ENCODE measurements at places on chromosomes 6 and 20. TPM values are rescaled to one million over a fixed set of nuclear protein-coding genes. Genes with fewer than 3 reads are reported as not detected.
A peak's percentile ranks its signal among the peaks of the same experiment; 100 is the strongest.

Gene SOX18
- not detected for total RNA-seq

Gene LAMA4
- total RNA-seq, result not detected

Gene PRPH2
- total RNA-seq, result not detected

Gene SERPINB1
- 44.4 TPM for total RNA-seq

Gene VGLL2
- not detected for total RNA-seq

Gene ZC2HC1B
- 0.34 TPM for total RNA-seq

Gene OR2J3
- not detected for total RNA-seq

Gene C6orf58
- total RNA-seq, result not detected

Gene SPATA25
- total RNA-seq, result 0.94 TPM

DNA sequence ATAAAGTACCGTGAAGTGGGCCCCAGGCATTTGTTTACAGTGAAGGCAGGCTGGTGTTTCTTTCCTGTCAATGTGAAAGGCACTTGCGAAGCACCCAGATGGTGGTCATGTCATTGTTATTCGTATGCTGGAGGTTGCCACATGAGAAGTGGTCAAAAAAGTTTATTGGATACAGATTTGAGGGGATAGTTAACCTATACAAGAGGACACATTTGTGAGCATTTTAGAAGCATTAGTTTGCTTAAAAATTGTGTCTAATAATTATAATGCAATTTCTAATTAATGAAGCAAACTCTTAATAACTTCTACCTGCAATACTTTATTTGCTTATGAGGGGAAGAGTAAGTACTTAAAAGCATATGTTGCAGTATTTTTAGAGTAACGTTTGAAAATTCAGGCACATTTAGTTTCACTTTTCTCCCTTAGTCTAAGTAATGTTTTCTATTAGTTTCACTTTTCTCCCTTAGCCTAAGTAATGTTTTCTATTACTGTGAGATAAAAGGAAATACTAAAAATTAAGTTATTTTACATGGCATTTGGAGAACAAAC is 120.7 kb upstream of the CLDN20 start:
- H3K27ac ChIP-seq, result peak overlapping the region; percentile 86
- no peaks in the 10 kb centered on the region for H3K36me3 ChIP-seq
- peaks cover 17% of the 10 kb centered on the region for H3K4me1 ChIP-seq
- peak overlapping the region; percentile 69 for H3K4me3 ChIP-seq
- DNase-seq, result no peak

DNA sequence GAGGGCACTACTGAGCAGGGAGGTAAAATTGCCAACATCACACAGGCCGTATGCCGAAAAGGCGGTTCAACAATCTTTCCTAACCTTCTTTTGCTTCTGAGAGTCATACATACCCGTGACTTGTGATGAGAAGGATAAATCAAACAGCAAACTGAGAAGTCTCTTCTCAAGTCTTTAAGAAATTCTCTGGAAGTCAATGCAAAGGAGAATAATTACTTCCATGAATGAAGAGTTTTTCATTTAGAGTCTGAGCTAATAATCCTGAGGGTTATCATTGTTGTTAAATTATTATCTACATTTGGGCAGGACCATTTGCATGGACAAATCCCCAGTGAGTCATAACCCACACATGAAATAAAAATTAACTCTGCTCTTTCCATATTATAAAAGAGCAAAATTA is 22.4 kb upstream of the ILRUN start:
- no peak overlapping the region for H3K4me3 ChIP-seq
- no peaks in the 10 kb centered on the region for H3K36me3 ChIP-seq
- no peak for DNase-seq

GRCh38 chr6:36666826-36667591 is 11.5 kb upstream of the CDKN1A start:
- peaks cover 4% of the 10 kb centered on the region for H3K36me3 ChIP-seq
- peaks cover 5% of the 10 kb centered on the region for H3K4me1 ChIP-seq
- no peak for DNase-seq
- no peak overlapping the region for H3K4me3 ChIP-seq
- peaks cover 12% of the 10 kb centered on the region for H3K27me3 ChIP-seq
- no peak overlapping the region for H3K27ac ChIP-seq

- peak overlapping the region; percentile 82 for H3K27ac ChIP-seq
- no peaks in the 10 kb centered on the region for H3K36me3 ChIP-seq
- H3K4me1 ChIP-seq, result peaks cover 21% of the 10 kb centered on the region
- H3K27me3 ChIP-seq, result no peaks in the 10 kb centered on the region
- DNase-seq, result no peak
Measured at GRCh38 chr6:37187321-37188022, 17.5 kb downstream of the PIM1 start.

DNA sequence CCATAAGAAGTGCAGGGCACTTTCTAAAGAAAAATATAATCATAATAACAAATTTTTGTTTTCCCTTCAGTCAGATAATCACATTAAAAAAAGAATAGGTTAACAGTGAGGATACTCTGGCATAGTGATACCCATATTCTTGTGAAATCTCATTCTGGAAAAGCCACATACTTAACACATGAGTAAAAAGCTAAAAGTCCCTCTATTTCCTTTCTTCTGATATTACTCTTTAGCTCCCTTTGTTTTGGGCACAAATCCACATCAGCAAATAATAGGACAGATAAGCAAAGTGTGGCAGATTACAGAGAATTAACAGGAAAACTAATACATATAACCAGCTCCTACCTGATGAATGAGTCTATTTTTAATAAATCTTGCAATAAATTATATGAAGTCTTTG is 15.8 kb downstream of the SHPRH start:
- no peak for DNase-seq
- no peak overlapping the region for H3K27ac ChIP-seq
- H3K27me3 ChIP-seq, result no peaks in the 10 kb centered on the region
- peaks cover 2% of the 10 kb centered on the region for H3K4me1 ChIP-seq
- H3K36me3 ChIP-seq, result peaks cover 14% of the 10 kb centered on the region
- no peak overlapping the region for H3K4me3 ChIP-seq

GRCh38 chr20:53903652-53903987 is 166.8 kb downstream of the BCAS1 start:
- H3K36me3 ChIP-seq, result no peaks in the 10 kb centered on the region
- H3K4me3 ChIP-seq, result no peak overlapping the region
- DNase-seq, result no peak
- peaks cover 22% of the 10 kb centered on the region for H3K4me1 ChIP-seq

DNA sequence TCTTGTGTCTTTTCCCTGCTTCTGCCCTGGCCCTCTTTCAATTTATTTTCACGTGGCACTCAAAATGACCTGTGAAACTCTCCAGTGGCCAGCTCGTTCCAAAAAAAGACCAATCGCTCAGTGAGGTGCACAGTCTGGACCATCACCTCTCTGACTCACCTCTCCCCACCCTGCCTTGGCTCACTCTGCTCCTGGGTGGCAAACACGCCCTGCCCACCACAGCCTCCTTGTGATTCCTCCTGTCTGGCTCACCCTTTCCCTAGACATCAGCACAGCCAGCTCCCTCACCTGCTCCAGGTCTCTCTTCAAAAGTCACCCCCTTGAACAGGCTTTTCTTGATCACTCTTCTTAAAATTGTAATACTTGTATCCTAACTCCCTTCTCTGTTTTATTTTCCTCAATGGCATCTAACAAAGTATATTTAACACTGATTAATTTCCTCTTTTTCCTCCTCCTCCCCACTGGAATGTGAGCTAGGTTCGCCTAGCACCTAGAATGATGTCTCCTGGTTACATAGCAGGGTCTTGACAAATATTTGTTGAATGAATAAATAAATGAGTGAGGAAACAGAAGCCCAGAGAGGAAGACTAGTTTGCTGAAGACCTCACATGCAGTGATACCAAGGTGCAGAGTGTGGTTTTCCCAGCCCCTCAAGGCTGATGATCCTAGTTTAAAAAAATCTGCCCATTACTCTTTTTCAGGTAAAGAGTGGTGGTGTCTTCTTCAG is 109.0 kb downstream of the GJA10 start:
- no peak overlapping the region for H3K4me3 ChIP-seq
- H3K27me3 ChIP-seq, result no peaks in the 10 kb centered on the region

DNA sequence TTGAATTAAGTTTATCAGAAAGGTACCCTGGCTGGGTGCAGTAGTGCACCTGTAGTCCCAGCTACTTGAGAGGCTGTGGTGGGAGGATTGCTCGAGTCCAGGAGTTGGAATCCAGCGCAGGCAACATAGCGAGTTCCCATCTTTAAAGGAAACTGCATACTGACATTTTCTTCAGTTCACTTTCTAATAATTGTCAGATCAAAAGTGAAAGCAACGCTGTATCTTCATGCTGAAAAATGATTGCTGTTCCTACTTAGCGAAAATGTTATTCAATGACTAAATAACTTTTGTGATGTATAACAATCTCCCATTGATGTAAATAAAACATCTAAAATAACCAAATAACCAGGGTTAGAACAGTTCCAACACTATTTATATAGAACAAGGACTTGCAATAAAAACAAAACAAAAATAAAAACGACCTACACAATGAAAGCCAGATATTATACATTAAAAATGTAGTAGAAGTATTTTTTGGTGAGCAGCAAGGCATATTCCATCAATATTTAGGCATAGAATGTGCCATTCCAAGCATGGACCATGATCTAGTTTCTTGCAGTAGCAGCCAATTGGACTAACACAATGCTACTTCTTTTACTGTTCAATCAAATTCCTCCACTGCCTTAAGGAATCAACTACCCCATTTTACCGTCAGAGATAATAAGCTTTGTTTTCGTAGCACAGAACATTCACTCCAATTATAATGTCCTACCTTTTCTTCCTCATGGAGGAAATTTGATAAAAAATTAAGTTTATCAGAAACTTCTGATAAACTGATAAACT is 1.5 kb downstream of the LATS1 start:
- H3K27me3 ChIP-seq, result no peaks in the 10 kb centered on the region
- peak overlapping the region; percentile 85 for H3K4me3 ChIP-seq
- peaks cover 27% of the 10 kb centered on the region for H3K4me1 ChIP-seq
- H3K36me3 ChIP-seq, result peaks cover 2% of the 10 kb centered on the region
- peak overlapping the region; percentile 96 for H3K27ac ChIP-seq

GRCh38 chr6:47196113-47196512 is 113.6 kb downstream of the TNFRSF21 start:
- no peak overlapping the region for H3K27ac ChIP-seq
- no peak overlapping the region for H3K4me3 ChIP-seq
- DNase-seq, result no peak
- no peaks in the 10 kb centered on the region for H3K27me3 ChIP-seq
- H3K4me1 ChIP-seq, result no peaks in the 10 kb centered on the region

GRCh38 chr6:31978831-31979230 is 3.0 kb upstream of the C4A start:
- no peak overlapping the region for H3K27ac ChIP-seq
- no peak for DNase-seq
- H3K4me3 ChIP-seq, result no peak overlapping the region
- no peaks in the 10 kb centered on the region for H3K27me3 ChIP-seq
- H3K4me1 ChIP-seq, result peaks cover 12% of the 10 kb centered on the region
- peaks cover 2% of the 10 kb centered on the region for H3K36me3 ChIP-seq

- no peaks in the 10 kb centered on the region for H3K27me3 ChIP-seq
- DNase-seq, result no peak
Measured at GRCh38 chr6:48176645-48177308, 65.8 kb upstream of the PTCHD4 start.

DNA sequence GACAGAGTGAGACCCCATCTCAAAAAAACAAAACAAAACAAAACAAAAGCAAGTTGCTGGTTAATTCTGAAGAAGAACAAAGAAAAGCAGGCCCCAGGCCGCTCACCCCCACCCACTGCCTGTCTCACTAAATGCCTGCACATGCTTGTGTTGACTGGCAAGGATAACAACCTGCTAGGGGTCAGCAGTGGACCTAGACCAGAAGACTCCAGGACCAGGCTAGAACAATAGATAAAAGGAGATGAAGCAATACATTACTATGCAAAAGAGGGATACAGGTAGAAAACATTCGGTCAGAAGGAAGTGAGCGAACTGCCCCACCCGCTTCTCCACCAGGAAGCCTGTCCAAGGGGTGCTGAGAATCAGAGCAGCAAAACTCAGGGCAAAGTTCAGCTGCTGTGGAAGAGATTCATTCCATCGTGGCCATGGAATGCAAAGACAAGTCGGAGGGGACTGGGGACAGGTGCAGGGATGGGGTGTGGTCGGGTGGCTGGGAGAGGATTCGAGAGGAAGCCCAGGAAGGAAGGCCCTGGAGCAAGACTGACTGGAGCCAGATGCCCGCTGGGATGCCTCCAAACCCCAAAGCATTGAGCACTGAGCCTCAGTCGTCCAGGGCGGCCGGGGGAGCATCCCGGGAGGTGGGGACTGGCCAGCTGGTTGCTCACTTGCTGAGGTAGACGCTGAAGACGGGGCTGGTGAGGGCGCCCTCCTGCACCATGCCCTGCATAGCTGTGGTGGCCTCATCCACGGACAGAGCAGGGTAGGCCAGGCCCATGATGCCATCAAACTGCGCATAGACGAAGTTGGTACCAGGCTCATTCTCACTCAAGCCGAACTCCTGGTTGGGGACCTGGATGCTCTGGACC is 5.3 kb downstream of the PGC start:
- H3K4me3 ChIP-seq, result no peak overlapping the region
- H3K27ac ChIP-seq, result no peak overlapping the region
- DNase-seq, result no peak
- no peaks in the 10 kb centered on the region for H3K27me3 ChIP-seq
